ENCODE measurements at places on chromosomes 2 and 18.

- no peak for DNase-seq
Observed at GRCh38 chr2:200378652-200379290, 72.3 kb downstream of the SPATS2L start.

- no peak for DNase-seq
Observed at GRCh38 chr2:79638954-79639353, 126.1 kb downstream of the CTNNA2 start.

DNA sequence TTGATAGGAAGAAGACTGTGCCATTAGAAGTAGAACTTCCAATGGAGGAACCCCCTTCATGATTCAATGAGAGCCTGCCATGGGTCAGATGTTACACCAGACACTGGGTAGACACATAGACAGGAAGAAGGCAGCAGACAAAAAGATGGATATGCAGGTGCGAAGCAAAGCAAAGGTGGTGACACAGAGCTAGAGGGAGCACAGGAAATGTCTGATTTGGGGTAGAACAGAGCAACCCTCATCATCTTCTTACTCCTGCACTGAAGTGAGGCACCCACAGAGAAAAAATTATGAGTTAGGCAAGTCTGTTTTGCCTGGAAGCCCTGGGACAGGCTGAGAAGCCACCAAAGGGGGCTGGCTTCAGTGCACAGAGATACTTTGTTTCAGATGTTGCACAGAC lies 240.2 kb downstream of the ANAPC1 start:
- DNase-seq = no peak

DNA sequence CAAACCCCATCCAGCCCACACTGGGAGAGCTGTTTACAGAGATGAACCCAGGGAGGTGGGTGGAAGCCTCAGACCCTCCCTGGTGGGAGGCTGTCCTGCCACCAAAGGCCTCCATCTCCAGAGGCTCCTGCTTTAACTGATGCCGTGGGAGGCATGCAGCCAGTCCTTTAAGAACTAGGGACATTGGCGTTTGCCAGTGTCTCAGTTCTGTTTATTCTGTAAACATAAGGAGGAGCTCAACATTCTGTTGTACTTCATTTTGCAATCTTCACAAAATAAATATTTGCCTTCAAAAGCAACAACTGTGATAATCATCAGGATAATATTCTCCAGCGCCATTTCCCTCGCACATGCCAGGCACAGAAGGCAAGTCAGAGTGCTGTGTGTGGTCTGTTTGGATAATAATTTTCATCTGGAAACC lies 6.8 kb downstream of the EDAR start:
- no peak for DNase-seq

GRCh38 chr2:228131833-228132232 lies 49.7 kb downstream of the SPHKAP start:
- DNase-seq = no peak

DNA sequence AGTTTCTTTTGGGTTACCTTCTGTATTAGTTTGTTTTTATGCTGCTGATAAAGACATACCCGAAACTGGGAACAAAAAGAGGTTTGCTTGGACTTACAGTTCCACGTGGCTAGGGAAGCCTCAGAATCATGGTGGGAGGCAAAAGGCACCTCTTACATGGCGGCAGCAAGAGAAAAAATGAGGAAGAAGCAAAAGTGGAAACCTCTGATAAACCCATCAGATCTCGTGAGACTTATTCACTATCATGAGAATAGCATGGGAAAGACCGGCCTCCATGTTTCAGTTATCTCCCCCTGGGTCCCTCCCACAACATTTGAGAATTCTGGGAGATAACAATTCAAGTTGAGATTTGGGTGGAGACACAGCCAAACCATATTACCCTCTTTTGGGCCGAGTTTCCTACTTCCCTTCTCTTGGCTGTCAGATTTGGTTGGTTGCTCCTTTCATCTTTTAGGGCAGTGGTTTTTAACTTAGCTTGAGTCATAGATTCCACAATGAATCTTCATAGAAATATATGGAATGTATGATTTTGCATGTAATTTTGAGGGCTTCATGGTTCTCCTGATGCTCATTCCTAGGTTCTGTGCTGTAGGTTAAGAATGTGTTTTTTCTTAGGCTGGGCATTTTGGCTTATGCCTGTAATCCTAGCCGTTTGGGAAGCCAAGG lies 44.2 kb downstream of the CEP192 start:
- no peak for DNase-seq

- DNase-seq = no peak
Observed at GRCh38 chr2:120430501-120430830, 84.5 kb downstream of the INHBB start.

GRCh38 chr18:67301592-67301991 lies 214.9 kb downstream of the DSEL start:
- DNase-seq = no peak

DNA sequence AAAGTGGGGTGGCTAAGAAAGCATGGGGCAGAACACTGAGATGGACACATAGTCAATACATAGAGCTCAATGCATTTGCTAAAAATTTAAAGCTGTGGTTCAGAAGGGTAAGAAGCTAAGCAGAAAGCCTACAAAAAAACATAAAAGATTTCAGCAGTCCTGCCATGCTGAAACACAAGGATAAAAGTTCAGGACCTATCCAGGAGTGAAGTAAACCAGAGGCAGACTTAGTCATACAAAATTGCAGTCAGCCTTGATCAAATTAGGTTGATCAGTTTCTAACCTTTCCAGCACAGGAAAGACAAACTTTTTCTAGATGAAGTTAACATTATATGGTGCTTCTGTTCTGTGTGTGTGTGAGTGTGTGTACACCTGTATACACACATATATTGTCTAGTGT lies 120.8 kb upstream of the RBMS1 start:
- no peak for DNase-seq

DNA sequence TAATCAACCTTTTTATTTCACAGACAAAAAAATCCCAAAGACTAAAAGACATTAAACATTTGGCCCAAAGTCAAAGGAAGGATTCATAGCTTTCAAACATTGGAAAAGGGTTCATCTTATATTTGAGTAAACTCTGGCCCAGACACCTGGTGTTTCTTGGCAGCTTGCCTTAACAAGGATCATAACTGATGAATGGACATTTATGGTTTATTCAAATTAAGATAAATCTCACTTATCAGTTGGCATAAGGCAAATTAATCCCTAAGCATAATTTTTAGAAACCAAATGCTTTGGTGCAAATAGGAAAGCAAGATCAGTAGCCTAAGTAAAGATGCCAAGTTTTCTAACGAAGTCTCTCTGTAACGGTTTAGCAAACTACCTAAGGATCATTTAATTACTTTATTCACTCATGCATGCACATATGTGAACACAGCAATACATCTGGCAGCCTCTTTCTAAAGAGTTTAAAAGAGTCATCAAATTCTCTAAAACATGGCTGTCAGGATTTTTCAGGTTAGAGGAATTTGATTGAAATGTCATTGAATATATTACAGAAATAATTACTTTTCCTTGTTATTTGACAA lies 323.4 kb upstream of the RBMS1 start:
- DNase-seq = no peak

DNA sequence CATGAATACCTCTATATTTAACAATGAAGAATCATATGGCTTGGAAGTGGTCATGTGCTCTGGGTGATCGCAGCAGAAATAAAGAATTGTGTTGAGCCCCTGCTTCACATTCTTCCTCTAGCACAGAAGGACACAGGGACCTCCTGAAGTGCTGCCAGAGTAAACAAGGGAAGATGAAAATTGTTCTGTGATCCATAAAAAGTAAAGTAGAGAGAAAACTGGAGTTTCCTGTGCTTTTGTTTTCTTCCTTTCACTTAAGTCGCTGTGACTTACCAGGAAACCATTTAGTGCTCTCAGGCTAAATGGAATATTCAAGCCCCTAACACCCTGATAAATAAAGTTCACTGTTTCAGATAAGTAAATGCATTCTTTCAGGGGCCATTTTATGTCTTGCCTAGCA lies 1173.6 kb upstream of the CHAC2 start:
- no peak for DNase-seq

GRCh38 chr2:33129263-33130053 lies 182.7 kb downstream of the LTBP1 start:
- no peak for DNase-seq

GRCh38 chr2:69177785-69178636 lies 165.0 kb downstream of the ANTXR1 start:
- no peak for DNase-seq

DNA sequence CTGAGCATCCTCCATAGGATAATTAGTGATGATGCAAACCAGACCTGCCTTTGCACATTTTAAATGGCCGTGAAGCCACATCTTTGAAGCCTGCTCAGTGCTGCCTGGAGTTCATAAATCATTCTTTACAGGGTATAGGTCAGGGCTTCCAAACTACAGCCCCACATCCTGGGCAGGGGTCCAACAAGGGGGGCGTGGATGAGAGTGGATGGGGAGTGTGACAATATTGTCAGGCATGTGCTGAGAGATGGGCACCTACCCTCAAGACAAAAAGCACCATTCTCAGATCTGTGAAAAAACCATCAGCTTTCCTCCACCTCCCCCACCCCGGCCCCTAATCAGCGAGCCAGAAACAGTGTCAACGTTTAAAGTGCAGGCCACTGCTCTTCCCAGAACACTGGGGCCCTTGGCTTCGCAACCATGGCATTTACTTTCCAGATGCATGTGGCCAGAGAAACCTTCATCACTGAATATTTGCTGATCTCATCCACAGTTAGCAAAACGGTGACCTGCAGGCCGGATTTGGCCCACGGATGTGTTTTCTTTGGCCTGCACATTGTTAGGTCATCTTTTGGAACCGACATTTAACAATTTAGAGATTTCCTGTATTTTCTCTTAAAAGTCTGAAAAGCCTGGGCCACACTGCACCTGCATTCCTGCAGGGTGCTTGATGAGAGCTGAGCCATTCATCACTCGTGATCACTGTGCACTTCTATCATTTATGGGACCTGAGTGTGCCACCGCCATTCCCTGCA lies 130.7 kb downstream of the ANKRD44 start:
- DNase-seq = no peak

GRCh38 chr2:99933894-99934650 lies 208.3 kb downstream of the AFF3 start:
- DNase-seq = no peak

GRCh38 chr2:122007577-122007976 lies 252.1 kb downstream of the TSN start:
- no peak for DNase-seq

DNA sequence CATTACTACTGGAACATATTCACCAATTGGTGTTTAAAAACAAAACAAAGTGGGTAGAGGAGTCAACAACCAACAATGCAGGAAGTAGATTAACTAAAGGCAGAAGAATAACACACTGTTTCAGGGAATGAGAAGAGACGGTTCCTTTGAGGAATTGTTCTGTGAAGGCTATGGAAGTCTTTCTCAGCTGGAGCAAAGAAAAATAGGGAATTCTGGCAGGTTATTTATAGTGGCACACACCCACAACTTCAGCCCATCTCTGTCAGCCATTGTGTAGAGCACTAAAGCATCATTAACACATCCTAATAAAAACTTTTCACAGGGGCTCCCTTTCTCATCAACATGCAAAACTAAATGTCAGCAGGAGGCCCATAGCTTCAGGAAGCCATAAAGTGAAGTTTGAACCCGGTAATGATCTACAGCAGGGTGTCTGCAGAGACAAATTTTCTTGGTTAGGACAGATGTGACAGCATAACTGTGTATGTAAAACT lies 113.6 kb downstream of the CDH2 start:
- no peak for DNase-seq

- DNase-seq = no peak
Observed at GRCh38 chr18:49514577-49514976, 27.5 kb upstream of the C18orf32 start.
